ENCODE measurements at places on chromosomes 5 and 9. TPM values are rescaled to one million over a fixed set of nuclear protein-coding genes. Genes with fewer than 3 reads are reported as not detected.
A peak's percentile ranks its signal among the peaks of the same experiment; 100 is the strongest.

DNA sequence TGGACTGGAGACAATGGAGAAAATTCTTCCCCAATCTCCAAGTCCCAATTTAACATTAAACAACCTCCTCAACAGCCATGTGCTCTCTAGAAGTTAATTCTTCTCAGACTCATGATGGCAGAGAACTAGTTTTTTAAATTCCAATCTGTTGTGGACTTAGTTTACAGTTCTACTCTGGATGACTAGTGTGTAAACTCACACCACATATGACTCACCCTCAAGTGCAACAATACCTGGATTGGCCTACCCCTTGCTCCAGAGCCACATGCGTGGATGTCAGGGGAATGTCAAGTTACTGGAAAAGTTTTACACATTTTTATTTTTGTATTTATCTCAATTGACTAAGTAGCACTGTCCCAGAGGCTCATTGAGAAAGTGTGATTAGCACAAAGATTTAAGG, 136.0 kb upstream of the EFNA5 start:
- no peaks in the 10 kb centered on the region for H3K36me3 ChIP-seq
- H3K27ac ChIP-seq = peak overlapping the region; percentile 95
- H3K4me1 ChIP-seq = peaks cover 91% of the 10 kb centered on the region
- DNase-seq = no peak

- no peak for DNase-seq
- no peaks in the 10 kb centered on the region for H3K4me1 ChIP-seq
Measured at GRCh38 chr5:13081116-13081515, 863.4 kb downstream of the DNAH5 start.

AHRR gene
- 0.34 TPM for total RNA-seq

COL15A1 gene
- 3.2 TPM for total RNA-seq

SPATA31E1 gene
- not detected for total RNA-seq

- DNase-seq = no peak
- H3K36me3 ChIP-seq = no peaks in the 10 kb centered on the region
- H3K4me3 ChIP-seq = no peak overlapping the region
- no peak overlapping the region for H3K27ac ChIP-seq
- H3K4me1 ChIP-seq = no peaks in the 10 kb centered on the region
Measured at GRCh38 chr9:37353791-37354190, 68.7 kb upstream of the GRHPR start.

DNA sequence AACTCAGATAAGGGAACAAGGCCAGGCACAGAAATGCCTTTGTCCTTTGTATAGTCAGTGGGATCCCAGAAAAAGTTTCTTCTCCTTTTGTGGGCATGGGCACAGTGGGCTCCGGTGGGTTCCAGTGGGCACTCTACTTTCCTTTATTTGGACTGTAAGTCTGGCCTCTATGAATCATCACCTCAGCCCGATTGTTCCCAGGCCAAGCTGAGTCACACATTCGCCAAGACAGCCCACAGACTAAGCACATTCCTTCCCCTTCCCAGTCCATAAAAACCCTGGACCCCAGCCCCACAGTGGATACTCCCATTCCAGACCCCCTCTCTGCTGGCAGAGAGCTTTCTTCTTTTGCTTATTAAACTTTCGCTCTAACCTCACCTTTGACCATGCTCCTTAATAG, 165.0 kb downstream of the FBXL17 start:
- H3K36me3 ChIP-seq = peaks cover 4% of the 10 kb centered on the region
- H3K4me1 ChIP-seq = peaks cover 20% of the 10 kb centered on the region
- H3K27ac ChIP-seq = no peak overlapping the region

- H3K4me1 ChIP-seq = peaks cover 7% of the 10 kb centered on the region
- H3K36me3 ChIP-seq = no peaks in the 10 kb centered on the region
- H3K27ac ChIP-seq = no peak overlapping the region
- no peak for DNase-seq
- no peak overlapping the region for H3K4me3 ChIP-seq
Measured at GRCh38 chr5:111848476-111848875, 91.5 kb upstream of the NREP start.

GRCh38 chr9:106634183-106634582, 228.8 kb upstream of the ZNF462 start:
- no peaks in the 10 kb centered on the region for H3K4me1 ChIP-seq
- H3K36me3 ChIP-seq = no peaks in the 10 kb centered on the region
- no peaks in the 10 kb centered on the region for H3K27me3 ChIP-seq
- H3K27ac ChIP-seq = no peak overlapping the region
- DNase-seq = no peak

DNA sequence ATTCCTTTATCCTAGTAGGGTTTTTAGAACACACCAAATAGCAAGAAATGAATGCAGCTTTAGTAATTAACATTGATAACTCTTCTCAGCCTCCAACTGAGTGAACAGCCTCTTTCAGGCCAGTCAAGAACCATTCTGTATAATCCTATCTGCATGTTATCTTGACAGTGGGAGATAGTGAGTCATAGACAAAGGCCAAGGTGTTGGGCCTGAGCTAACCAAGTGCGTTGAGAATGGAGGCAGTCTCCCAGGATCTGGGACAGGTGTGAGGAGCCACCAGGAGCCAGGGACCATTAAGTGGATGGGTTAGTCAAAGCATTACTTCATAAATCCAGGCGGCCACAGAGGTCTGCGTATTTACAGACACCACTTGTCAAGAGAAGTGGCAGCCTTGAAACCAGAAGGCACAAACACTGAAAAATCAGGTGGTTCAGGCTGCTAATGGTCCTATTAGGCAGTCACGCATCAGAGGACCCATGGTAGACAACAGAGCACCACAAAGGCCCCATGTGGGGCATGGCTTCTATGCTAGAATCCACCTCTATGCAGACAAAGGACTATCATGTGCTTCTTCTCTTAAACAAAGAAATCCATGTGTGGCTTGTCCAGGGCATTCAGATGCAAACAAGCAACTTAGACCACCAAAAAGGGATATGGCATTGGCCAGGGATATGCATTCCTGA, 409.7 kb upstream of the PIK3R1 start:
- H3K27me3 ChIP-seq = no peaks in the 10 kb centered on the region
- peaks cover 18% of the 10 kb centered on the region for H3K4me1 ChIP-seq
- no peak overlapping the region for H3K4me3 ChIP-seq
- peak; percentile 71 for DNase-seq
- H3K36me3 ChIP-seq = no peaks in the 10 kb centered on the region

- peak; percentile 68 for DNase-seq
- H3K27me3 ChIP-seq = peaks cover 20% of the 10 kb centered on the region
- peak overlapping the region; percentile 94 for H3K4me3 ChIP-seq
- no peak overlapping the region for H3K27ac ChIP-seq
- H3K4me1 ChIP-seq = peaks cover 30% of the 10 kb centered on the region
- H3K36me3 ChIP-seq = no peaks in the 10 kb centered on the region
Measured at GRCh38 chr5:168291964-168292785, 730 bp downstream of the WWC1 start.

GRCh38 chr5:137147346-137147745, 351.8 kb downstream of the SPOCK1 start:
- DNase-seq = no peak
- H3K4me1 ChIP-seq = peaks cover 1% of the 10 kb centered on the region
- no peak overlapping the region for H3K4me3 ChIP-seq
- H3K27me3 ChIP-seq = peaks cover 7% of the 10 kb centered on the region
- H3K36me3 ChIP-seq = no peaks in the 10 kb centered on the region
- H3K27ac ChIP-seq = no peak overlapping the region

IL17B gene
- total RNA-seq = not detected

- no peaks in the 10 kb centered on the region for H3K36me3 ChIP-seq
- no peak for DNase-seq
- H3K27ac ChIP-seq = no peak overlapping the region
- no peaks in the 10 kb centered on the region for H3K27me3 ChIP-seq
- no peak overlapping the region for H3K4me3 ChIP-seq
Measured at GRCh38 chr5:106963630-106964029, 707.1 kb downstream of the EFNA5 start.

NOXA1 gene
- total RNA-seq = 0.65 TPM

GRCh38 chr9:1400983-1401382, 350.8 kb downstream of the DMRT2 start:
- no peaks in the 10 kb centered on the region for H3K36me3 ChIP-seq
- no peak for DNase-seq
- no peaks in the 10 kb centered on the region for H3K4me1 ChIP-seq
- no peak overlapping the region for H3K4me3 ChIP-seq
- no peak overlapping the region for H3K27ac ChIP-seq

Measured in neural progenitor cell (in vitro differentiated cells).